Caki2 (cell line): ENCODE measurements at places on chromosomes 6 and 20.

DNA sequence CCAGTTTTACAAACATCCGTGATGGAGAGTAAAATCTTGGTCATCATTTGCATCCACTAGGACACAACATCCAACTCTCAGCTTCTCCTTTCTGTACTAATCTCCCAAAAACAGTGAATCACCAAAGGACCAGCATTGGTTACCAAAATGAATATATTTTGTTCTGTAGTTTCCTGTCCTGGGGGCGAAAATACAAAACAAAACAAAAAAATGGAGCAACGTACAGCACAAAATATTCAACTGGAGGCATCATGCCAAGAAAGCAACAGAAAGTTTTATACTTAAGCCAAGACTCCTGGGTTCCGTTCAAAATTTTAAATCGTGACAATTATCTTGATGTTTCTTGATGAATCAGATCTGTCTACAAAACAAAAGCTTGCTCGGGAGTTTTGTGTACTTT, 126.6 kb upstream of the CCDC28A start:
- no peak for DNase-seq

DNA sequence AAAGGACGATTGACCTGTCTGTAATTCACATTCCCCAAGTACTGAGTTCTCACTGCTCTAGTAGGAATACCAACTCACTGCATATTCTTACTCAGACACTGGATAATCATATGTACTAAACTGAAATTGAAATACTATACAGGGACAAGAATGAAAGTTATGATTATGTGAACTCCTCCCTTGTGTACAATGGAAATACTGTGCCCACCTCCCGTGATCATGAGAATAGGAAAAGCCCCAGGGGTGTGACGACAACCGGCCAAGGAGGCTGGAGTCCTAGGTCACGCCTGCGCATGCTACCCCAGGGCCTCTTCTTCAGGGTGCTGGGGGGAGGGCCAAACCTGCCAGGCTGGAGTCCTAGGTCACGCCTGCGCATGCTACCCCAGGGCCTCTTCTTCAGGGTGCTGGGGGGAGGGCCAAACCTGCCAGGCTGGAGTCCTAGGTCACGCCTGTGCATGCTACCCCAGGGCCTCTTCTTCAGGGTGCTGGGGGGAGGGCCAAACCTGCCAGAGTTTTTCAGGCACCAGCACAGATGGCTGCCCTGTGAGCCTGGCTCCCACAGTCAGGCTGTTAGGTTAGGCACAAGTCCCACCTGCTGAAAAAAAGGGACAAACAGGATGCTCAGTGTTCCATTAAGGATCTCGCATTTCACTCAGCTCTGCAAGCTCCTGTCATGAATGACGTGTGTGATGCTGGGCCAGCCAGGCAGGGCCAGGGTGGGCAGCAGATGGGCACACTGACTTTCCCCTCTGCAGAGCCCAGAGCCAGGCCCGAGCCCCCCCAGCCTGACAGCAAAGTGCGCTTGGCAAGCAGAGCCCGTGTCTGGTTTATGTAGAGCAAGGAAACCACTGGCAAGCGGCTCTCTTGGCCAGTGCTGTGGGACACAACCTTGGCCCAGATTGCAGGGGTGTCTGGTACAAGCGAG, 107.7 kb downstream of the FOXF2 start:
- DNase-seq, result no peak

- no peak for DNase-seq
Measured at GRCh38 chr6:150466196-150466595, 97.4 kb downstream of the IYD start.

DNA sequence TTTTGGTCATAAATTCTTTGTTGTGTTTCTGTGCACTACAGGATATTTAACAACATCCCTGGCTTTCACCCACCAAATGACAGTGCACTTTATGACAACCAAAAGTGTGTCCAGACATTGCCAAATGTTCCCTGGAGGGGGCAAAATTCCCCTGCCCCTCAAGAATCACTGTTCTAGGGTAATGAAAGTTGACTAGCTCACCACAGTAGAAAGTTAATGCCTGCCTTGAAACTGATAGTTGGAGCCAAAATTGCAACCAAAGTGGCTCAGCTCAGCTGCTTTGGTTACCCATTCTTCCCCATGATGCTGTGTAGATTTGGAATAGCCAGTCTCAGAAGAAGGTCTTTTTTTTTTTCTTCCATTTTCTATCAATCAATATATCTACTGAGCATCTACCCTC, 150.6 kb downstream of the RALGAPA2 start:
- DNase-seq, result no peak

- DNase-seq, result peak; percentile 87
Measured at GRCh38 chr20:10558635-10559187, 115.1 kb downstream of the JAG1 start.

GRCh38 chr6:109892451-109893435, 85.4 kb upstream of the GPR6 start:
- no peak for DNase-seq

- DNase-seq, result no peak
Measured at GRCh38 chr20:37867289-37868195, 35.4 kb upstream of the VSTM2L start.

DNA sequence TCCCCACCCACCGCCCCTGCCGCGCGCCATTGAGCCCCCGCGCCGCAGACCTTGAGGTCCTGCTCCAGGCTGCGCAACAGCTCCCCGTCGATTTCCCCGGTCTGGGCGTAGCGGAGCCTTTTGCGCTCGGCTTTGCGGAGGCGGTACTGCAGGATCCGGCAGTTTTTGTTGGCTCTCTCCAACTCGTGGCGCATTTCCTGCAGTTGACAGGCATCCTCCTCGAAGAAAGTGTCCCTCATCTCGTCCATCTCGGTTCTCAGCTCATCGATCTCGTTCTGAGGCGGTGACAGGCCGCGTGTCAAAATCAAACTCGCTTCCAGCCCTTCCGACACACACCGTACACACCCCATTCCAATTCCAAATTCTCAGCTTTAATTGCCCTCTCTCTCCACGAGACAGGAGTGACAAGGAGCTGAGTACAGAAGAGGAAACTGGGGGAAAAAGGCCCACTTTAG, 4.3 kb downstream of the MTCL3 start:
- no peak for DNase-seq

GRCh38 chr20:19090332-19090731, 122.1 kb upstream of the SLC24A3 start:
- no peak for DNase-seq

DNA sequence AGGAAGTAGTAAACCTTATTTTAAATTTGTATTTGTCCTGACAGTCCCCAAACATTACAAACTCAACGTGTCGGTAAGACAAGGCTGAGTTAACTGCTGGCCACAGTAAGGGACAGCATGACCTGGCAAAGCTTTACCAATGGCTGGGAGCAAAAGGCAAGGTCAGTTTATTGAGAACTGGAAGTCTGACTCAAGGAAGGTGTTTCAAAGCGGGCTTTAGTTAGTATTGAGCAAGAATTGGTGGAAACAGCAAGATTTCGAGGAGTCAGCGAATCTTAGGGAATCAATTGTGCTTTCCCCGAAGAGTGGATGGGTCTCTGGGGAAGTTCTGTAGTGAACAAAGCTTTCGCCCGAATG, 885 bp upstream of the GZF1 start:
- DNase-seq, result no peak

DNA sequence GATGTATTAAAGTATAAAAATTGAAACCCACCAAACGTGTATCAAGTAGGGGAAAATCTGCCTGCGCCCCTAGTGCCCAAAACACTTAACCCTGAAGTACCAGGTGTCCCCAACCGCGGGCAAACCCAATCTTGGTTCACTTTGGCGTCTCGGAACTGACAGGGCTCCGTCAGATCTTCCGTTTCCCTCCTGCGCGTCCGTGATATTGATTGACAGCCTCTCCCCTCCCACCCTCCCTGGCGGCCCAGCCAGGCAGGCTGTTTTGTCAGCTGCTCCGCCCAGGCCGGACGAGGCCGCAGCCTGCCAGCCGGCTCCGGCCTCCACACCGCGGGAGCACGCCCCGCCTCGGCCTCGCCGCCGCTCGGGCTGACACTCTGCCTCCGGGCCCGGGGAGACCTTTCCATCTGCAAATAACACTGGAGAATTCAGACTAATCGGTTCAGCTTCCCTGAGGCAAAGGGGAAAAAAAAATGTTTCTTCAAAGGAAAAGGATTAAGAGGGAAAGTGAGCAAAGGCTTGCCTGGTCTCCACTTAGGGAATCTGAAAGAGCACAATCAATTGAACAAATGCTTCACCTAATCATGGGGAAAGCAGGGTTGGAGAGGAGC, 234.9 kb upstream of the MCHR2 start:
- DNase-seq, result peak; percentile 59
